ENCODE measurements at places on chromosomes 2 and 18.

- DNase-seq = no peak
These were observed 109.6 kb upstream of the ST6GAL2 start for GRCh38 chr2:106995556-106995955.

GRCh38 chr2:10390369-10390801, 57.7 kb downstream of the ODC1 start:
- no peak for DNase-seq

GRCh38 chr2:223418131-223418530, 184.0 kb downstream of the SCG2 start:
- DNase-seq = no peak

- no peak for DNase-seq
These were observed 150.7 kb downstream of the DYSF start for GRCh38 chr2:71603851-71604725.

GRCh38 chr18:62828852-62829251, 113.5 kb downstream of the PHLPP1 start:
- no peak for DNase-seq

Measured in activated CD4-positive, alpha-beta T cell treated with anti-CD3 and anti-CD28 coated beads, Interleukin-2, Interleukin-4, amounts not matched to agents 100 ng/mL and 50 ng/mL, durations not matched to agents 16 hours and 8 hours (primary cell).